Cortex of kidney (tissue), 1 donor: ENCODE measurements at places on chromosomes 12 and 14.

GRCh38 chr12:104846056-104846767 is 111.9 kb downstream of the SLC41A2 start:
- no peak for DNase-seq

DNA sequence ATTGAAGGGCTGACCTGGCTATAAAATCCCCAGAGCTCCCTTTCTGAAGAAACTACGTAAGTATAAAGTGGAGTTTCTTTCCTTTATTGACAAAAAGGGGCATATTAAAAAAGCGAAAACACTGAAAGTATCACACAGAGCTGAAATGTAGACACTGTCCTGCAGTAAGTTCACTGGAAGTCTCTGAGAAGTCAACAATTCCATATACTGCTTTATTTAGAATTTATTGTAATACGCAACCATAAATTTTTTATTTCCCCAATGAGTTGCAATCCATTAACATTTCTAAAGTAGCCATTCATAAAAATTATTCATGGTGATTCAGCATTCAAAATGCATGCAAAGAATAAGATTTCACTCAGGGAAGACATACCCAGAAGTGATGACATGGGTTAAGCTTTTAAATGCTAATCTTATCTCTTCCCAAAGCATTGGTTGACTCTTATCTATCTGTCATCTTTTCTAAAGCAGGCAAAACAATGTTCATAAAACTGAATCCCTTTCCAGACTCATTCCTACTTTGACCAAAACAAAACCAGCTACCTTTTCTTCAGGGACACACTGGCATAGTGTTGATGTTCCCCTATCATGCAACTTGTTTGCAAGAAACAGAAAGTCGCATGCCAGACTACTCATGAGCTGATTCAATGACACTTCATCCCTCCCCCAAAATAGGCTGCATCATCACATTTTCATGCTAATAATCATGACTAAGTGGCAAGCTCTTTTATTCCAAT is 17.3 kb downstream of the KITLG start:
- no peak for DNase-seq

- DNase-seq, result no peak
These were observed 11.2 kb upstream of the FKBP11 start for GRCh38 chr12:48936379-48936979.

GRCh38 chr12:4555804-4556203 is 6.2 kb upstream of the DYRK4 start:
- DNase-seq, result no peak

- DNase-seq, result no peak
These were observed 85.8 kb upstream of the TSPAN11 start for GRCh38 chr12:30840715-30841114.

- DNase-seq, result no peak
These were observed 223.2 kb downstream of the KTN1 start for GRCh38 chr14:55802986-55803872.

DNA sequence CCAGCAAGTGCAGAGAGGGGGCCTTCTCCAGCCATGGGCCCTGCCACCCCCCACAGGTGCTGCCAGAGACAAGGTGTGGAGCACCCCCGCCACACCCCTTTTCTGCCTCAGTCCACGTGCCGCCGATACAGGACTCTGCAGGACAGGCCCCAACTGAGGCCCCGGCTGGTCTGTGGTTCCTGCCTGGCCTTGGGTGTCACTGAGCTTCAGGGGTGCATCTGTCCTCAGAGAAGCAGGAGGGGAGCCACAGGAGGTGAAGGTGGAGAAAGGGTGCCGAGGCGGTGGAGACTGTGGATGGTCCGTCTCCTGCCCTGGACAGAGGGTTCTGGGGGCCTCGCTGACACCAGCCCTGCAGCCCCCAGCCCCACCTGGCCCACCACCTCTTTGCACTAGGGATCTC is 63.1 kb downstream of the KIF26A start:
- DNase-seq, result no peak

GRCh38 chr12:80894179-80894578 is 43.6 kb downstream of the LIN7A start:
- no peak for DNase-seq

DNA sequence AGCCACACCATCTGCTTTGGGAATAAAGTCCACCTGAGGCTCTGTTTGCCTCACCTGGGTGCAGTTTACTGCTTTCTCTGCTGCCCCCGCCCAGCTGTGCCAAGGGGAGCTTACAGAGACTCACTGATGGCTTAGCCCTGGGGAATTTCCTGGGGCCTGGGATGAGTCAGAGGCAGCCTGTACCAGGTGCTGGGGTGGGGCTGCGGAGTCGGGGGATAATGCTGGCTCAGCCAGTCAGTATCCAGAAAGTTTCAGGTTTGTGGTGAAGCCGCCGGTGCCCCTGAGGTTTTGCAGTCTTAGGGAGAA is 22.3 kb downstream of the PLEKHG3 start:
- DNase-seq, result no peak

- DNase-seq, result no peak
These were observed 8.7 kb downstream of the HDAC7 start for GRCh38 chr12:47811072-47811396.

DNA sequence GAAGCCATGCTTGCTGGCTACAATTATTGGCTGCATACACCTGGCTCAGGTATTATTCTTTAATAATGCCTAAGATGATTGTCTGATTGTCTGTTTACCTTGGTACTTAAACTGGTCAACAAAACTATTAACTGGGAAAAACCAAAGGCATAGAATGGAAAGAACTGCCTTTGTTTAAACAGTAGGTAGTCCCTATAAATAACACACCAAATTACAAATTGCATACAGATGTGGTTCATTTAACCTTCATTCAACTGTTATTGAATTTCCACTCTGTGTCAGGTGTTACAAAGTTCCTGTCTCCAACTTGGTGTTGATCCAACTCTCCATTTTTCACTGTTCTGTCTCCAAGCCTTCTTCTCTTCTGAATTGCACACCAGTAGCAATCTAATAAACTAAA is 79.8 kb upstream of the FSCB start:
- no peak for DNase-seq

- DNase-seq, result no peak
These were observed 21.3 kb downstream of the FKBP11 start for GRCh38 chr12:48903982-48904411.

GRCh38 chr12:69046363-69046762 is 113.4 kb upstream of the CPM start:
- no peak for DNase-seq

GRCh38 chr14:55928276-55928675 is 189.9 kb upstream of the PELI2 start:
- DNase-seq, result no peak

GRCh38 chr12:119486599-119487154 is 106.9 kb upstream of the TMEM233 start:
- no peak for DNase-seq

- no peak for DNase-seq
These were observed 5.4 kb downstream of the PLEKHH1 start for GRCh38 chr14:67538501-67538900.

- DNase-seq, result no peak
These were observed 18.7 kb downstream of the RCOR1 start for GRCh38 chr14:102610968-102611811.

DNA sequence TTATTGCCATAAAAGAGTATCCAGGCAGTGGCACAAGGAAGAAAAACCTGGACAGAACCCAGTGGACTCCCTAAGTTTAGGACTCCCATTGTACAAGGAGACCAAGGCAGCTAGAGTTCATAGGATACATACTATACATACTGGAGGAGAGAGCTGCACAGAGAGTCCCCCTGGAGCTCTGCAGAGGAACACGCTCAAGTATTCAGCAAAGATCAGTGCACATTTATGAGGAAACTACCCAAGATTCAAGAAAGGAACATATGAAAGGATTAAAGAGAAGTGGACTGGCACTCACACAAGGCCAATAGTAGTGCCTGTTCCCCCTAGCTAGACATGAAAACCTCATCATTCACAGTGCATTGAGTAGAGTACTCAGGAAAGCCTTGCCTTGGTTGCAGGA is 43.0 kb upstream of the CHPT1 start:
- DNase-seq, result no peak

GRCh38 chr12:66491853-66492252 is 187.0 kb downstream of the GRIP1 start:
- DNase-seq, result no peak

DNA sequence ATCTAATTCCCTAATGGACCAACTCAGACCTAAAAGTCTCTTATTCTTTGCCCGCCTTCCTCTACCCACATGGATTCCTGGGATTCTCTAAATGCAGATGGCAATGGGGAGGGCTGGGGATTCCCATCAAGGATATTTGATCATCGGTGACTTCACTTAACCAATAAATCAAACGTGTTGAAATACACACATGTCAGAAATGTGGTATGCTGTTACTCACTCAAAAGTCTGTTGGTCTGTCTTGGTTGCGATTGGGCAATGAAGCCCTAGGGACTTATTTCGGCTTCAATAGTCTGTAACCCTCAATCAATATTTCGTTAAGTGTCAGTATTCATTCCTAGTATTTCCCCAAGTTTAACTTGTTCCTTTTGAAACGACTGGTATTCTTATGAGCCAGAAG is 117.2 kb upstream of the DIO3 start:
- DNase-seq, result no peak

- no peak for DNase-seq
These were observed 104.6 kb downstream of the GALC start for GRCh38 chr14:87888136-87888999.

DNA sequence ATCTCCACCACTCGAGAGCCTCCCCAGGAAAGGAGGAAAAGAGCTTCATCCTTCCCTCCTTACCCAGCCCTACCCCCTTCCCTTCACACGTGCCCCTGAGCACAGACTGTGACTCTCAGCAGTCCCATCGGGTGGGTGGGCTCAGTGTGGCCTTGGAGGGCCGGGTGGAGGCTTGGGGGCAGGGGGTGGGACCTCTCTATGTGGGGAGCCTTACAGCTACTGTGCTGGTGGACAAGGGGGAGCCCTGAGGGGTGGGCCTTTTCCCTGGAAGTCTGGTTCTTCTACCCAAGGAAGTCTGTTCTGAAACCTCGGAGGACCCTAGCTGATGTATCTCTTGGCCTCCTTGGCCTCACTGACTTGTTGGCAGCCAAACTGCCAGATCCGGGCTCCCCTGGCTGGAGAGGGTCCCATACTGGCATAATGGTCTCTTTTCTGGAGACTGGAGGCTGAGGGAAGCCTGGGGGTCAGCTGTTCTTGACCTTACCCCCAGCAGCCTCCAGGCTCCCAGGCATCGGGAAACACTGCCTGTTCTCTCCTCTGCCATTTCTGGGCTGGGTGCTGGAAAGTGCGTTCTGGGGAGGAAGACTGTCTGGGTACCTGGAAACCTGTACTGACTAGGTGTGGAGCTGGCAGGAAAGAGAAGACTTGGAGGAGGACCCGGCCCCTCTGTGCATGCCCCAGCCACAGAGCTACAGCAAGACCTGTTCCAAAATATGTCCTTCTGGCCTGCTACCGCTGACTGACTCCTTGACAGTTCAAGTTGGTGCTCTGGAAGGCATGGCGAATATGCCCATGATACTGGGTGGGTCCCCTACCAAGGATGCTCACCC is 7.6 kb downstream of the VASH1 start:
- DNase-seq, result no peak

GRCh38 chr14:36701132-36701531 is 39.5 kb downstream of the PAX9 start:
- DNase-seq, result no peak

DNA sequence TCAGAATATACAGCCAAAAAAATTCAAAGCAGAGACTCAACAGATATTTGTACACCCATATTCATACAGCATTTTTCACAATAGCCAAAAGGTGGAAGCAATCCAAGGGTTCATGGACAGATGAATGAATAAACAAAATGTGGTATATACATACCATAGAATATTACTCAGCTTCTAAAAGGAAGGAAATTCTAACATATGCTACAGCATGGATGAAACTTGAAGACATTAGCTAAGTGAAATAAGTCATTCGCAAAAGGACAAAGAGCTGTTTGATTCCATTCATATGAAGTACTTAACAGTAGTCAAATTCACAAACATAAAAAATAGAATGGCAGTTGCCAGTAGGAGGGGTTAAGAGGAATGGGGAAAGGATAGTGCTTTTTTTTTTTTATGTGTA is 91.8 kb upstream of the ARID2 start:
- no peak for DNase-seq

DNA sequence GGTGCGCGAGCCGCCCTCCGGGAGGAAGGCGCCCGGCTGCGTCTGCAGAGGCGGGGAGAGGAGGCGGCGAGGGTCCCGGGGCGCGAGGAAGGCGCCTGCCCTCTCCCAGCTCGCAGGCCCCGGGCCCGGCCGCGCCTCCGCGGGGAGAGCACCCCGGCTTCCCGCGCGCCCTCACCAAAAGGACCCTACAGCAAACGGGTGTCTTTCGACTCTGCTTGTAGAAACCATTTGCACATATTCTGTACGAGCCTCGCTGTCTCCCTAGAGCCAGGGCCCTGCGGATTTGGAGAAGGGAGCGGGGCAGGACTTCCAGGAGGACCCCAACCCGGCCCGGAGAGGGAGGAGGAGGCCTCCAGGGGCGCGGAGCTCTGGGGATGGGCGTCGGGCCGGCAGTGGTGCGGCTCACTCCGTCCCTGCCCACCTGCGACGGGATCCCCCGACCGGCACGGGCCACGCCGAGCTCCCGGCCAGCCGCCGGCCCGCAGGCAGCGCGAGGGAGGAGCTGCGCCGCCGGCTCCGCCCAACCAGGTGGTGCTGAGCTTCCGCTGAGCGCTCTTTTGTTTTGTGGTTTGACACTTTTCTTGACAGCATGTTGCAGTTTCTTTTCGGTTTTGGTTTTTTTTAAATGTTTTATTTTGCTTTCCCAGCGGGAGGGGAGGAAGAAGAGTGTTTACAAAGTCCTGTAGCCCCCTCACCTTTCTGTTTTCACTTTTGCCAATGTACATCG is 103.3 kb upstream of the FKBP4 start:
- no peak for DNase-seq

- no peak for DNase-seq
These were observed 465.8 kb downstream of the CCER1 start for GRCh38 chr12:90489141-90489540.
